ENCODE measurements at places on chromosomes 16 and 17. TPM values are rescaled to one million over a fixed set of nuclear protein-coding genes. Genes with fewer than 3 reads are reported as not detected.

Gene KRTAP4-3
- polyA plus RNA-seq: not detected

Gene CCNF
- polyA plus RNA-seq: 8.9 TPM

Gene DNASE1L2
- polyA plus RNA-seq: 0.77 TPM

Gene TBC1D26
- 1.0 TPM for polyA plus RNA-seq

Gene NOXO1
- 0.53 TPM for polyA plus RNA-seq

Gene MPV17L
- 5.3 TPM for polyA plus RNA-seq

DNA sequence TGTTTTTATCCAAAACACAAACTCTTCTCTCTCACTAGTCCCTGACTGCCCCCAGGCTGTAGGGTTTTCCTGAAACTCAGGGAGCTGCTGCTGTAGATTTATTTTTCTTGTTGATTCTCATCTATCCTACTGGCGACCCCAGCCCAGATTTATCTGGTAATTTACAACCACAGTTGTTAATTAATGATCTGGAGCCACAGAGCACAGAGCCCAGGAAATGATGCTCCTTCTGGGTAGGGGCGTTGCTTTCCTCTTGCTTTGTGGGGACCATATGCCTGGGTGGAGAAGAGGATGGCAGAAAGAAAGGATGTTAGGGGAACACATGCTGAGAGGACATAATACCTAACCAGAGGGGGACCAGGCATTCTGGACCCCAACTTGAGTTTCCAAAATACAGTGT is 7.4 kb upstream of the ETV4 start:
- no peak for DNase-seq

GRCh38 chr17:27216836-27217235 is 77.1 kb upstream of the WSB1 start:
- no peak for DNase-seq

DNA sequence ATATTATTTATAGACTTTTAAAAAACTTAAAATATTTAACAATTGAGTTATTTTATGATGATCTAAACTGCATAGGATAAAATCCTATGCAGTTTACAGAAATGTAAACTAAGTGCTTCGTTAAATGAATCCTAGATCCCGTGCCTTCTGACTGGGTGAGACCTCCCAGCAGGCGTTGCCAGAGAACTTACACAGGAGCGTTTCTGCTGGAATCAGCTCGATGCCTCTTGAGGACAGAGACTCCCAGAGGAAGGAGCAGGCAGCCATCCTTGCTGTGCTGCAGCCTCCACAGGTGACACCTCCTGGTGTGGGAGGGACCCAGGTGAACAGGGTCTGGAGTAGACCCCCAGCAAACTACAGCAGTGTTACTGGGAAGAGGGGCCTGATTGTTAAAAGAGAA is 160.4 kb downstream of the WWOX start:
- no peak for DNase-seq

DNA sequence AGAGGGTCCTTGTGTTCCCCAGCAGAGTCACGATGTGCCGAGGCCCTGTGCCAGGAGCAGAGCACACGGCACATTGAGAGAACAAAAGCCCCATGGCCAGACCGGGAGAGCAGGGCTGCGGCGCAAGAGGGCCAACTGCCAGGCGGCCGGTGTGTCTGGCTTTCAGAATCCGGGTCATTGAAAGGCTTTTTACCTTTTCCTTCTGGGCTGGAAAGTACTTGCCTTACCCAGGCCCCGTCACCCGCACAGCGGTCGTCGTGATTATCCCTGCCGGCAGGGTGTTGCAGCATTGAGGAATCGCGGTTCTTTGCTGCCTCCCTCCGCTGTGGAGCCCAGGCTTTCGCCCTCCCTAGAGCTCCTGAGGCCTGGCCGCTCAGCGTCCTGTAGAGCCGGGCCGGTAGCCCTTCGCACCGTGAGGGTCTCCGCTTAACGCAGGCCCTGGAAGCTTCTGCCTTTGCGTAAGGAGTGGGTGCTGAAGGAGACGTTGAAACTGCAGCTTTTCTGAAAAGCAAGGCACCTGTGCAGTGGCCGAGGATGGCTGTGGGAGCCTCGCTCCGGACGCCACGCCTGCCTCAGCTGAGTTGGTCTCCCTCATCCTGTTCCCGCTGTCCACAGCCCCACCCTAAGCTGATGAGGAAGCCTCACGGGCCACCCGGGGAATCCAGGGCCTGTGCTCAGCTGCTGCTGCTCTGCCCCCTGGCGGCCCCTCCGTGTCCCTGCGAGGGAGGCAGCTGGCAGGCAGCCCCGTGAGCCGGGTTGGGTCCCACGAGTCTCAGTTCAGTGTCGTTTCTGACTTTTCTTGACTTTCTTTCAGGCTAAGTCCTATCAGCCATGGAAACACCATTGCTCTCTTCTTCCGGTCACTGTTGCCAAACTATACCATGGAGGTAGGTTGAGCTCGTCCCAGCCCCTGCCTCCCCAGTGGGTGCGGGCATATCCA is 8.6 kb upstream of the MC1R start:
- DNase-seq: no peak

GRCh38 chr16:14364386-14365199 is 265.5 kb downstream of the PARN start:
- DNase-seq: no peak

GRCh38 chr17:6528557-6528956 is 27.8 kb downstream of the PITPNM3 start:
- DNase-seq: no peak

GRCh38 chr16:79612207-79612606 is 11.7 kb upstream of the MAF start:
- DNase-seq: no peak

DNA sequence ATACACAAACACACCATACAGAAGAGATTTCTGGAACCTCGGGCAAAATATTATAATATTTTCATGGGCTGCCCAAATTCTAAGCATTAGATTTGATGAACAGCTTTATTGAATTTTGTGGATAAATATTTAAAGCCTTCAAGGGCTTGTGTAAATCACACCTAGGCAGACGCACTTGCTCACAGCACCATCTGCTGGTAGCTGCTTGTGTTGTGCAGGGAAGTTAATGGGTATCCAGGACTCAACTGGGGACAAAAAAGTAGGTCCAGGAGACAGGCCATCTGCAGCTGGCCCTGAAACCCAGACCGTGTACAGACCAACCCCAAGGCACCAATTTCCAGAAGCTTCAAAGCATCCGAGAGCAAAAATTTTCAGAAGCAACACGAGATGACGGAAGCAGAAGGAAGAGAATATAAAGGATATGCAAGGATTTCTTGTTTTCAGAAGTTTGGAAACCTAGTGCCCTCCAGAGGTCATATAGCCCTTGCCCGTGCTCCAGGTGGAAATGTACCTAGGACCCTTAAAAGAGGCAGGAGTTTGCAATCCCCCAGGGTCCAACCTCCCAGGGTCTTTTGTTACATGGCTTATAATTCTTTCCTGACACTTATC is 140.0 kb downstream of the CHD9NB start:
- peak; percentile 62 for DNase-seq

GRCh38 chr16:85514598-85515318 is 98.4 kb upstream of the GSE1 start:
- DNase-seq: peak; percentile 76
